ENCODE measurements at places on chromosomes 4 and X. TPM values are rescaled to one million over a fixed set of nuclear protein-coding genes. Genes with fewer than 3 reads are reported as not detected.

The MID1 gene
- total RNA-seq, result 0.04 TPM

- DNase-seq, result no peak
Measured at GRCh38 chr4:10521424-10521823, 64.2 kb upstream of the ZNF518B start.

- no peak for DNase-seq
Measured at GRCh38 chr4:154039435-154040343, 250.8 kb upstream of the SFRP2 start.

GRCh38 chrX:14753441-14753840 lies 119.4 kb downstream of the FANCB start:
- no peak for DNase-seq

DNA sequence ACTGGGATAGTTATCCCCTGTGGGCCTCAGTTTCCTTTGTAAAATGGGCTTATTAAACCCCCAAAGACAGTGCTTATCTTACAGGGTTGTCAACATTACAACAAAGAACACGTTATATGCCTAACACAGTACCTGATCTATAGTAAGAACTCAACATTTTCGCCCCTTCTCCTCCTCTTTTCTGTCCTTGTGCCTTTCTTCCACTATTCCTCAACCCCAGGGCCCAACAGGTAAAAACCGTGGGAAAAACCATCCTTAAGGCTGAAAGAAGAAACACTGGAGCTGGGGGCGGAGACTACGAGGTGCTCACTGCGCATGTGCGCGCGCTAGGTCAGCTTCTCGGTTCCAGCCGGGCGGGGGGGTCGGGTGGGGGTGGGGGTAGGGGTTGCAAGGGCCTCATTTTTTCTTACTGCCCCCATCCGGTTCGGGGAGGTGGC lies 426 bp upstream of the XIAP start:
- DNase-seq, result no peak

- no peak for DNase-seq
Measured at GRCh38 chr4:78742300-78742699, 33.9 kb upstream of the BMP2K start.

The MAP7D2 gene
- 16.6 TPM for total RNA-seq

The GJB1 gene
- not detected for total RNA-seq

GRCh38 chr4:185987961-185988627 lies 80.9 kb upstream of the TLR3 start:
- DNase-seq, result no peak

The DCAF12L1 gene
- total RNA-seq, result not detected
